Foreskin melanocyte (primary cell): ENCODE measurements at places on chromosomes 12 and 14.

- DNase-seq: no peak
Observed at GRCh38 chr14:69260861-69261564, 1.1 kb downstream of the GALNT16 start.

- DNase-seq: no peak
Observed at GRCh38 chr12:89033062-89033461, 319.2 kb downstream of the DUSP6 start.

DNA sequence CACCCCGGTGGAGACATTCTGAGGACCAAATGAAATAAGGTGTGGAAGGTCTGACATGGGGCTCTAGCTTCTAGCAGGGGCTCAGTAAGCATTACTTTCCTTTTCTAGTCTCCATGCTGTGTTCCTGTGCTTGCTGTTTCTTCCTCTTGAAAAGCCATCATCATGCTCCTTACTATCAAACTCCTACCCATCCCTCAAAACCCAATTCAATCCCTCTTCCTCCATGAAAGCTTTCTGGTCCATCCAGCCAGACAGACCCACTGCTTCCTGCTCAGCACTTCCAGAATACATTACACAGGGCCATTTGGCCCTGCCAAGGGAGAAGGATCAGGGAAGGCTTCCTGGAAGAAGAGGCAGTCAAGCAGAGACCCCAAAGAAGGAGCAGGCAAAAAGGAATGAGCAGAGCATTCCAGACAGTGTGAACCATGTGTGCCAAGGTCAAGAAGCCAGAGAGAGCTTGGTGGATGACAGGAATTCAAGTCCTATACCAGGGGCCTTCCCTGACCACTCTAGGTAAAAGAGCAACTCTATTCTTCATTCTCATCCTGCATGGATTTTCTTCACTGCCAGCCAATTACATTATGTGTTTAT lies 59.5 kb downstream of the NUAK1 start:
- DNase-seq: no peak

GRCh38 chr14:24411443-24412389 lies 12.9 kb downstream of the NYNRIN start:
- DNase-seq: no peak

DNA sequence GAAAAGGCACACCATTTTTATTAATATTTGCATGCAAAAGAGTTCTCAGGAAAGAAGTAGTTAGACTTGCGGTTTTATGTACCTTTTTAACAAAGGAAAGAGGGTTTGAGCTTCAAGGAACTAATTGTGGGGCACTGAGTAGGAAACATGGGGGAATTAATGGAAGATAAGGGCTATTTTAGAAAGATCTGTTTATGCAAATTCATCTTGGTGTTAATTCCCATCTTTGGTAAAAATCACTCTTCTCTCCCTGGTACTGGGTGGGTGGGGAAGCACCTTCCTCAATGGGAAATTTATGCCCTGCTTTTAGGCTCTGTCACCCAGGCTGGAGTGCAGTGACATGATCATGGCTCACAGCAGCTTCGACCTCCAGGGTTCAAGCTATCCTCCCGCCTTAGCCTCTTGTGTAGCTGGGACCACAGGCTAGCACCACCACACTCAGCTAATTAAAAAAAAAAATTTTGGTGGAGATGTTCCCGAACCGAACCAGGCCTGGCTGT lies 30.1 kb upstream of the RESF1 start:
- no peak for DNase-seq

GRCh38 chr12:116121453-116121871 lies 156.0 kb downstream of the MED13L start:
- no peak for DNase-seq

- DNase-seq: no peak
Observed at GRCh38 chr14:87615047-87615446, 377.9 kb downstream of the GALC start.
